ENCODE measurements at places on chromosomes 1 and 21. TPM values are rescaled to one million over a fixed set of nuclear protein-coding genes. Genes with fewer than 3 reads are reported as not detected.
A peak's percentile ranks its signal among the peaks of the same experiment; 100 is the strongest.

GRCh38 chr1:205069371-205070125, 14.7 kb downstream of the TMEM81 start:
- H3K27me3 ChIP-seq, result no peaks in the 10 kb centered on the region
- H3K4me1 ChIP-seq, result no peaks in the 10 kb centered on the region
- H3K27ac ChIP-seq, result no peak overlapping the region
- DNase-seq, result no peak
- no peaks in the 10 kb centered on the region for H3K36me3 ChIP-seq

GRCh38 chr1:195766709-195767108, 841.5 kb downstream of the KCNT2 start:
- no peaks in the 10 kb centered on the region for H3K27me3 ChIP-seq
- H3K4me3 ChIP-seq, result no peak overlapping the region
- H3K4me1 ChIP-seq, result no peaks in the 10 kb centered on the region

DNA sequence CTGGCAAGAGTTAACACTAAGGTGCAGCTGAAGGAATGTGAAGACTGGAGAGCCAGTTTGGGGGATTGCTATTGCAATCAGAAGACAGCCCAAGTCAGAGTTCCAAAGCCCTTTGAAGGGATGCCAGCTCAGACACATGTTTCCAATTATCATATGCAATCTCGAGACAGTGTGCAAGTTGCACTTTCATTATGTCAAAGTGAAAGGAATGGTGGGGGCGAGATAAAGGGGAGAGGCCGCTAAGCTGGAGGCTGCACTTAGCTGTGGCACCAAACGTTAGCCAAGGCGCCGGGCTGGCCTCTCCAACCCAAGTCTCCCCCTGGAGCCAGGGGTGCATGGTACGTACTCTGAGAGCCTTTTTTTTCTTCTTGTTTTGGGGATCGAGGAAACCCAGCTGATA, 58.0 kb downstream of the NGF start:
- no peaks in the 10 kb centered on the region for H3K4me1 ChIP-seq
- no peaks in the 10 kb centered on the region for H3K36me3 ChIP-seq
- H3K27ac ChIP-seq, result no peak overlapping the region

DNA sequence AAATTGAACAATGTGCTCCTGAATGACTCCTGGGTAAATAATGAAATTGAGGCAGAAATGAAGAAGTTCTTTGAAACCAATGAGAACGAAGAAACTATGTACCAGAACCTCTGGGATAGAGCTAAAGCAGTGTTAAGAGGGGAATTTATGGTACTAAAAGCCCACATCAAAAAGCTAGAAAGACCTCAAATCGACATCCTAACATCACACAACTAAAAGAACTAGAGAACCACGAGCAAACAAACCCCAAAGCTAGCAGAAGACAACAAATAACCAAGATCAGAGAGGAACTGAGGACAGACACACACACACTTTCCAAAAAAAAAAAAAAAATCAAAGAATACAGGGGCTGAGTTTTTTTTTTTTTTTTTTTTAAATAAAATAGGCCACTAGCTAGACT, 564.2 kb downstream of the SMYD3 start:
- H3K27ac ChIP-seq, result no peak overlapping the region
- DNase-seq, result no peak
- no peaks in the 10 kb centered on the region for H3K36me3 ChIP-seq
- H3K27me3 ChIP-seq, result no peaks in the 10 kb centered on the region
- H3K4me3 ChIP-seq, result no peak overlapping the region

DNA sequence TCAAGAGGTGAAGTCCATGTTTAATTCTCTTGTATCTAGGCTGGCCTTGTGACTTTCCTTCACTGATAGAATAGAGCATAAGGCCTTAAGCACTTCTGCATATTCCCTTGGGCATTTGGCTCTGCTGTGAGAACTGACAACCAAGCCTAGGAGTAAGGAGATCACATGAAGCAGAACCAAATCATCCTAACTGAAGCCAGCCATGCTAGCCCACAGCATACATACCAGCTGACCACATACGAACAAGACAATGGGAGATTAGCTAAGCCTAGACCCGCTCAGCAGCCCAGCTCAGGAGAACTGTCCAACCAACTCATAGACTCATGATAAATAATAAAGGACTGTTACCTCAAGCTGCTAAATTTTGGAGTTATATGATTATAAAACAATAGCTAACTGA, 114.6 kb upstream of the NEK7 start:
- no peaks in the 10 kb centered on the region for H3K36me3 ChIP-seq
- H3K4me1 ChIP-seq, result no peaks in the 10 kb centered on the region
- H3K27me3 ChIP-seq, result no peaks in the 10 kb centered on the region
- no peak overlapping the region for H3K4me3 ChIP-seq

GRCh38 chr1:30405081-30405480, 318.3 kb downstream of the MATN1 start:
- no peaks in the 10 kb centered on the region for H3K36me3 ChIP-seq
- H3K27me3 ChIP-seq, result no peaks in the 10 kb centered on the region
- H3K27ac ChIP-seq, result no peak overlapping the region
- H3K4me1 ChIP-seq, result no peaks in the 10 kb centered on the region

DNA sequence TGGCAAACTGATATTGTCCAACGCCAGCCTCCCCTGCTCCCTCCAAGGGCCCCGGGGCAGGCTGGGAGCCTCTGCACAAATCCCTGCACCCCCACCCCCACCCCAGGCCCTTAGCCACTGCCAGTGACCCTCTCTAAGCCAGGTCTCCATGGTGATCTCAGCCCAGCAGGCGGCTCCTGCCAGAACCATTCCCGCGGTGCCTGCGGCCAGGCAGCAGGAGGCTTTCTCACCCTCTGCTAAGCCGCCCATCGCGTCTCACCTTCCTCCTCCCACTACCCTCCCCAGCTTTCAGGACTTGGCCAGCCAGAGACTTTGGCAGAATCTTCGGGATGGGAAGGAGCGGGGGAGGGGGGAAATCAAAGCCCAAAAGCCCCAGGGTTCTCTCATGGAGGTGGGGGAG, 46.8 kb upstream of the WASF2 start:
- no peaks in the 10 kb centered on the region for H3K36me3 ChIP-seq
- DNase-seq, result no peak
- no peaks in the 10 kb centered on the region for H3K27me3 ChIP-seq
- H3K4me3 ChIP-seq, result no peak overlapping the region

DNA sequence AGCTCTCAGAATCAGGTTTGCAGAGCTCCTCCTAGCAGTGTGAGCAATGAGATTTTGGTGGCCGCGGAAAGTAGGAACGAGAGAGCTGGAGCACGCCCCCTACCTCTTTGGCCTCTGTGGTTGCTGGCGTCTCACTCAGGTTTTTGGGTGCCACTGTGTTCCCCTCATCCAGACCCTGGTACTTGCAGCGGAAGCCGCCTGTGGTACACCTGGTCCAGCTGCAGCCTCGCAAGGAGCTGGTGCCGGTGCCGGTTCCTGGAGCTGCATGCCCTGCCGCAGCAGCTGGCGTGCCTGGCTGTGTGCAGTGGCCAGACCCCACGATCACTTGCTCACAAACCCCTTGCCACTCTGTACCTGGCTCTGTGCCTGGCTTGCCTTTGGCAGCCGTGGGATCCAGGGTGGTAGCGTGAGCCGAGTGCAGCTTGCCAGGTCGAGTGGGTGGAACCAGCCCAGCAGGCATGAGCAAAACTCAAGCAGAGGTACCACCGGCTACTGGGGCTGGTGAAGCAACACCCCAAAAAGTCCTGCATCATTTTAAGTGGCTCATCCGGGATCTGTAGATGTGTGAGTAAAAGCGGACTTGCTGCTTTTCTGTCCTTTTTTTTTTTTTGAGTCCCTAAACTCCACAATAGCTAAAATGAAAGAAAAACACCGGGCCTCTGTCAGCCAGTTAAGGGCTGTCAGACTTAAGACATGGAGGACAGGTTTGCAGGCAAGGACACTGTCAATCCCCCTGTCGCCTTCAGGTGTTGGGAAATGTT, 844.9 kb downstream of the KCNT2 start:
- H3K27ac ChIP-seq, result no peak overlapping the region
- no peaks in the 10 kb centered on the region for H3K27me3 ChIP-seq
- DNase-seq, result peak; percentile 7
- H3K4me3 ChIP-seq, result peak overlapping the region; percentile 34
- no peaks in the 10 kb centered on the region for H3K4me1 ChIP-seq

DNA sequence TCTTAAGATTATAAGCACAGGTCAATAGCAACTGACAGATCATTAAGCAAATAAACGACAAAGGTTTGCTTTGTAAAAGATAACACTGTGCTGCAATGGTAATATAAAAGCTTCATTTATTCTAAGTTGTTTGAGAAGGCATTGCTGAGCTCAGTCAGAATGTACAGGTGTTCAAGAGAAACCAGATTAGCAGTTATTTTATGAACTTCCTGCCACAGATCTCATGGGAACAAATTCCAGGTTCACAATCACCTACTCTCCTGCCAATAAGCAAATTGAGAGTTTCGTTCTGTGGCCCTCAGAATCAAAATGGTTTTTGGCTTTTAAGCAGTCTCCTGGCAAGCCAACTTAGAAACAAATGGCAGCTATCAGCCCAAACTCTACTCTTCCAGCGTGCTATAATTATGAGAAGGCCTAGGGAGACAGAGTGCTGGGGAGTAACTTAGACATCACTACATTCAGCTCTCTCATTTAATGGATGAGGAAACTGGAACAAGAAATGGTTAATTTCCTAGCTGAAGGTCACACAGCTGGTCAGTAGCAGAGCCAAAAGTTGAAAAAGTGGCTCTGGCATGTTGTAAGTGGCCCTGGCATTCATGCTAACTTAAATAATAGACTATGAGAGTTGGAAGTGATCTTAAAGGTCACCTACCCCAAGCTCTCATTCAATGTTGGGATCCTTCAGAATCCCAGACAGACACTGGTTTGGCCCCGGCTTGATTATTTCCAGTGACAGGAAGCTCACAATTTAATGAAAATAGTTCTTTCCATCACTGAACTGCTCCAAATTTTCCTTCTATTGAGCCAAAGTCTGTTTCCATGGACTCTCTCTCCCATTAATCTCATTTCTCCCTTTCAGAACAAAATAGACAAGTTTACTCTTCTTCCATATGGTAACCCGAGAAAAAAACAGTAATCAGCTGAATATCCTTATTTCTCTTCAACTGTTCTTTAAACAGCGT, 82.6 kb upstream of the EDEM3 start:
- no peaks in the 10 kb centered on the region for H3K36me3 ChIP-seq
- H3K4me3 ChIP-seq, result no peak overlapping the region
- peaks cover 9% of the 10 kb centered on the region for H3K4me1 ChIP-seq
- H3K27ac ChIP-seq, result no peak overlapping the region
- no peaks in the 10 kb centered on the region for H3K27me3 ChIP-seq

GRCh38 chr1:244496186-244496585, 35.1 kb downstream of the CATSPERE start:
- H3K27ac ChIP-seq, result no peak overlapping the region
- no peak overlapping the region for H3K4me3 ChIP-seq
- H3K36me3 ChIP-seq, result no peaks in the 10 kb centered on the region
- no peak for DNase-seq

DNA sequence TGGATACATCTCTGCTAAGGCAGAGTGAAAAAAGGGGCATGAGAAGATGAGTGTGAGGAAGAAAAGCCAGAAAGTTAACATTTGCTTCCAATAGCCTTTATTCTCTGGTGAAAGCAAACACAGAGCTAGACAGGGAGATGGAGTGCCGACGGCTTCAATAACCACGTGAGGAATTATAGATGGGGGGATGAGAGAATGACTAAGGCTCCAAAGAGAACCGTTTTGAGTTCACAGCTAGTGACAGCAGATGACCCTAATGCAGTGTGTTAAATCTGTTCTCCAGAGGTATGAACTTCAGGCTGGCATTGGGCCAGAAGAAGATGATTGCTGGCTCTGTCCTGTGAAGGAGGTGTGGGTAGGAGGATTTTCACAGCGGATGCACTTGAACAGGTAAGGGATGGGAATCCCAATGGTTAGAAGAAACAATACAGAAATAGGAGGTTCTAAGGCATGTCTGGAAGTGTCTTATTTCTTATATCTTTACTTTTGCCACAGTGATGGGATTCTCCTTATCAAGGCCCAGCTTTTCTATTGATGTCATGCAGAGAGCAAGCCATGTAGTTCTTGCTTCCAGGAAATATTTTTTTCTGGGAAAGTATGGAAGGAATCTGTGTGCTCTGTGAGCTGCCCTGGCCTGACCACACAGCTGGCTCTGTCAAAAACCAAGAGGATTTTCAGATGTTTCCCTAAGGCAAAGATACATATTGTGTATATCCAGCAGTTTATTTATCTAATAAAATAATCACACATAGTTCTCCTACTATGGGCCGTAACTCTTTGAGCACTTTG, 573.8 kb downstream of the LTN1 start:
- no peak overlapping the region for H3K27ac ChIP-seq
- H3K4me1 ChIP-seq, result peaks cover 14% of the 10 kb centered on the region

DNA sequence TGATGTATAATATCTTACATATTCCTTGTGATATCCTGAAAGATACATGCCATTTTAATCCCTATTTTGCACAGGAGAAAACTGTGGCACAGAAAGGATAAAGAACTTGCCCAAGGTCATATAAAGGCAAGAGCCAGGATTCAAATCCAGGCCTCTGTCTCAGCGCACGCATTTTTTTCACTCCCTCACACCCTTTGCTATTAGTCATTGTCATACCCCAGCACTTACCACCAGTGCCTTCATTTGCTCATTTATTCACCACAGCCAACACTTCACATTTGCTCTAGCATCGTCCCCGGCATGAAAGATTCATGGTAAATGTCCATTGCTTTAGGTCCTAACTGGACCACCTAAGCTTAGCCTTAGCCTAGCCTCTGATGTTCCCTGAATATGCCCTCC, 14.2 kb downstream of the ALX3 start:
- no peaks in the 10 kb centered on the region for H3K27me3 ChIP-seq
- no peak overlapping the region for H3K4me3 ChIP-seq
- H3K36me3 ChIP-seq, result peaks cover 1% of the 10 kb centered on the region
- H3K27ac ChIP-seq, result no peak overlapping the region

GRCh38 chr1:8047112-8047511, 21.0 kb upstream of the ERRFI1 start:
- H3K27me3 ChIP-seq, result no peaks in the 10 kb centered on the region
- H3K4me1 ChIP-seq, result no peaks in the 10 kb centered on the region
- H3K36me3 ChIP-seq, result no peaks in the 10 kb centered on the region
- H3K4me3 ChIP-seq, result no peak overlapping the region
- DNase-seq, result no peak

DNA sequence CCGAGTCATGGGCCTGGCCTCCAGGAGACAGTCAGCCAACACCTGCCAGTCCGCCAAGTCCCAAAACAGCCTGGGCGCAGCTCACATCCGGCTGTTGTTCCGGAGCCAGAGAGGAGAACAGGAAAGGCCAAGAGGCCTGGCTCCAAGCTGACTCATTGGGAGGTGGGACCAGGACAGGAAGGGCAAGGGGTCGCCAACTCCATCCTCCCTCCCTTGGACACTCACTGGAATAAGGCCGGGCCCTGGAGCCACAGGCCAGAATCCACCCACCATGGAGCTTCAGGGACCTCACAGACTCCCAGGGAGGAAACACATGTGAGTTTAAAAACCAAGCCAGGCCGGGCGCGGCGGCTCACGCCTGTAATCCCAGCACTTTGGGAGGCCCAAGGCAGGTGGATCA, 25.1 kb upstream of the CLIC4 start:
- H3K4me1 ChIP-seq, result peaks cover 15% of the 10 kb centered on the region
- H3K36me3 ChIP-seq, result no peaks in the 10 kb centered on the region
- no peak overlapping the region for H3K4me3 ChIP-seq
- H3K27me3 ChIP-seq, result no peaks in the 10 kb centered on the region
- H3K27ac ChIP-seq, result no peak overlapping the region
- no peak for DNase-seq

Gene PCAT6
- not detected for total RNA-seq

Gene CRNN
- not detected for total RNA-seq

Gene LIN28A
- 5.7 TPM for total RNA-seq

Gene DENND2D
- total RNA-seq, result 23.2 TPM

Gene LAD1
- total RNA-seq, result 80.5 TPM

Gene ST6GALNAC5
- total RNA-seq, result 0.14 TPM

Gene PPM1J
- total RNA-seq, result 1.5 TPM

Gene ACKR1
- total RNA-seq, result not detected

Gene TDRD10
- total RNA-seq, result not detected

Gene RNU1-2
- 1,622 TPM for total RNA-seq

All from Caco-2 (cell line).